Activated T-helper 2 cell treated with anti-CD3 and anti-CD28 coated beads, Interferon-gamma antibody, Interleukin-2, Interleukin-4, amounts not matched to agents 10 μg/mL and 5 μg/mL and 100 μg/mL, durations not matched to agents 14 hours and 24 hours and 36 hours (primary cell): ENCODE measurements at places on chromosomes 12 and 14. TPM values are rescaled to one million over a fixed set of nuclear protein-coding genes. Genes with fewer than 3 reads are reported as not detected.

- DNase-seq, result no peak
Measured at GRCh38 chr14:102728501-102728900, 48.7 kb upstream of the TRAF3 start.

- DNase-seq, result no peak
Measured at GRCh38 chr12:57530396-57531142, 7.9 kb downstream of the MBD6 start.

GRCh38 chr14:61296151-61296550 lies 15.0 kb upstream of the TMEM30B start:
- DNase-seq, result no peak

DNA sequence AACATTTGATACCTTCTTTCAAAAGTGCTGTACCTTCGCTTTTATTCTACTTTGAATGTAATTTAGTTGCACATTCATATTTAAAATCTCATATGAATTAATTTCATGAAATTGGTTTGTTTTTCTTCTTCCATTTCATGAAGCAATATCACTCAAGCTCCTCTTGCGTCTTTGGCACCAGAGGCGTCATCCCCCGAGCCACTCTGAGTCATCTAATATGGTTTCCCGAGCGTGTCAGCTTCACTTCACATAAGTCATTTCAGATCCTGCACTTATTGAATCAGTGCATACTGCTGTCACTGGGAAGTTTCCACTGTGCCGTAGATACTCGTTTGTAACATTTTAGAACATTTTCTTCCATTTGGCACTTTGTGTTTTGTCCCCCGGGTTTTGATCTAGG lies 105.6 kb downstream of the SLC25A47 start:
- DNase-seq, result no peak

DNA sequence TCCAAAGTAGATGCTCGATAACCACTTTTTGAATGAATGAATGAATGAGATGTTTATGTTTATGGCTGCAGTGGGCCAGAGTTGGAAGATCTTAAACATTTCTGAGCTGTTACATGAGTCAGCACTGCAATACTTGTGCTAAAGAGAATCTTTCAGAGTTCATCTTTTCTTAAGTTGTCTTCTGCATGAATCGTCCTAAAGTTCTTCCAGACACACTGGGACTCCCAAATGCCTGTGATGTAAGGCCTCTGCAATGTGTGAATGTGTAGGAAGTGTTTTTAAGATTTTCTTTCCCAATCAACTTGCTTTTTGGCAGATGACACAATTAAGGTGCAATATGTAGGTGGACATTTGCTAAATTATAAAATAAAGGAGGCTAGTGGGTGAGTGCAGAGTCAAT lies 50.3 kb upstream of the TRIM9 start:
- DNase-seq, result no peak

DNA sequence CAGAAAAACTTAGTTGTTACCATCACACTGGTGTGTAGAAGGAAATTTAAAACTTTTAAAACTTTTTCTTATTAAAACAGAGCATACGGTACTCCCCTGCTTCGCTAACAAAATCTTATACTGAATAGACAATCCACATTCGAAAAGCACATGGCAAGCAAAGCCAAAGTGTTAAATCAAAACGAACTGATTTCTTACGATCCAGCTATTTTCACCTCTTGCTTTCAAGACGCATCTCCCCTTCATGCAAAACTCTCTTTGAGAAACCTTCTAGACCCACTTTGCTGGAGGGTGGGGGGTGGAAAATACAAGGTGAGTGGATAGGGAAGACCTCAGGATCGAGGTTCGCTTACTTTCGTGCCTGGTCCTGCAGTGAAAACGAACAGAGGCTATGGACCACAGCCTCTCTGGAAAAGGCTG lies 328 bp downstream of the INTS13 start:
- DNase-seq, result no peak

GRCh38 chr12:114658002-114658441 lies 26.0 kb downstream of the TBX3 start:
- DNase-seq, result no peak

- DNase-seq, result no peak
Measured at GRCh38 chr14:79369359-79370332, 841.7 kb downstream of the DIO2 start.

DNA sequence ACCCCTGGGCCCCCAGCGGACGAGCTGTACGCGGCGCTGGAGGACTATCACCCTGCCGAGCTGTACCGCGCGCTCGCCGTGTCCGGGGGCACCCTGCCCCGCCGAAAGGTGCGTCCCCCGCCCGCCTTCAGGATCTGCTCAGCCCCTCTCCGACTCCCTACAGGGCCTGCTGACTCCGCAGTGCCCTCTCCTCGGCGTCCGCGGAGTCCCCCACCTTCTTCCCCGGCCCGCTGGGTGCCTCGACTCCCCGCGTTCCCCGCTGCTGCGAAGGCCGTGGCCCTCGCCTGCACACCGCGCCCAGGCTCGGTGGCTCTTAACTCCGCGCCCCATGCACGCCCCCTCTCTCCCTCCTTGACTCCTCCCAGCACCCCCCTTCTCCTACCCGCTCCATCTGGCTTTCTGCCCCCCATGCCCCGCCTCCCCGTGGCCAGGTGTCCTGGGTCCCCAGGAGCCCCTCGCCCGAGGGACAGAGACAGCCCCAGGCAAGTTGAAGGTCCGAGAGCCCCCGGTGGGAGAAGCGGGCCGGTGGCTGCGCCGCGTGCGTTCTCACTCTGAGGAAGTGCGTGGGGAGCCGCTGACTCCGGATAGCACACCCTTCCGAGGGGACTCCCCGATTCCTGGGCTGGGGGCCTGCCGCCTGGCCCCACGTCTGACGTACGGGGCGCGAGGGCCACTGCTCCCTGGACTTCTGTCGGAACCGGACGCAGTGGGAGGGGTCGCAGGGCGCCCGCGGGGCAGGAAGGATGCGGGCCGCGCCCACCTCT lies 594 bp downstream of the TAMALIN start:
- no peak for DNase-seq

- DNase-seq, result no peak
Measured at GRCh38 chr12:121334513-121335343, 17.5 kb downstream of the ANAPC5 start.

DNA sequence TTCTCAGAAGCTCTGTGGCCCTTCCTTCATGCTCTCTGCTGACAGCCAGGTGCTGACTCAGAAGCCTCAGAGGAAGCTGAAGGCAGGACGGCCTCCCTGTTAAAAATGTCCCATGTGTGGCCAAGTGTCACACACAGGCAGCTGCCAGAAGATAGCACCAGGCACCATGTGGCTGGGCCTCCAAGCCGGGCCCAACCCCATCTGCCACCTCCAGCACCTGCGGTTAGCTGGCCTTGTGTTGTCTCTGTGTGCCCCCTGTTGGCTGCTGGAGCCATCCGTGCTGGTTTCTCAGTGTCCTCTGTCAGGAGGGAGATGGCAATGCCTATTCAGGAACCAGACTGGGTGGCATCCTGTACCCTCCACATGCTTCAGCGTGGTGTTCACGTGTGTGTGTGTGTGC lies 63.2 kb downstream of the TSPAN11 start:
- no peak for DNase-seq

- no peak for DNase-seq
Measured at GRCh38 chr12:34290381-34290995, 268.2 kb downstream of the ALG10 start.

DNA sequence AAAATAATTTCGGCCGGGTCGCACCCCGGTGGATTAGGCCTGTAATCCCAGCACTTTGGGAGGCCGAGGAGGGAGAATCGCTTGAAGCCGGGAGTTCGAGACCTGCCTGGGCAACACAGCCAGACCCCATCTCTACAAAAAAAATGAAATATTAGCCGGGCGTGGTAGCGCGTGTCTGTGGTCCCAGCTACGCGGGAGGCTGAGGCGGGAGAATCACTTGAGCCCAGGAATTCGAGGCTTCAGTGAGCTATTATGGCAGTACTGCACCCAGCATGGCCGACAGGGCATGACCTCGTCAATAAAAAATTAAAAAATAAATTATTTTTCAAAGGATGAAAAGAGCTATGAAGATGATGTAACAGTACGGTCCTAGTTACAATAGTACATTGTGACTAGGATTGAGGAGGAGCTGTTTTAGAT lies 523 bp downstream of the GTF2H3 start:
- no peak for DNase-seq

- DNase-seq, result no peak
Measured at GRCh38 chr12:68036642-68037041, 47.4 kb downstream of the IFNG-AS1 start.

GRCh38 chr14:50103558-50103957 lies 12.8 kb downstream of the VCPKMT start:
- no peak for DNase-seq

DNA sequence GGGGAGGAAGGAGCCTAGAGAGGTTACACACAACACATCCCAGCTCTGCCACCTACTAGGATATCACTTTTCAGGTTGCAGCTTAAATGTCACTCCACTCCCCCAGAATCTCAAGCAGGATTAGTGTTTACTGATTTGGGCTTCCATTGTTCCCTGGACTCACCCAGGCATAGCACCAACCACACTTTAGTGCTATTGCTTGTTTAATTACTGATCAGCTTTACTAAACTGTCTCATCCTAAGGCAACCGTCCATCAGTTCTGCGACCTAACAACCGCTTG lies 6.1 kb upstream of the KRT18 start:
- no peak for DNase-seq

- no peak for DNase-seq
Measured at GRCh38 chr14:81208489-81208888, 12.3 kb downstream of the GTF2A1 start.

DNA sequence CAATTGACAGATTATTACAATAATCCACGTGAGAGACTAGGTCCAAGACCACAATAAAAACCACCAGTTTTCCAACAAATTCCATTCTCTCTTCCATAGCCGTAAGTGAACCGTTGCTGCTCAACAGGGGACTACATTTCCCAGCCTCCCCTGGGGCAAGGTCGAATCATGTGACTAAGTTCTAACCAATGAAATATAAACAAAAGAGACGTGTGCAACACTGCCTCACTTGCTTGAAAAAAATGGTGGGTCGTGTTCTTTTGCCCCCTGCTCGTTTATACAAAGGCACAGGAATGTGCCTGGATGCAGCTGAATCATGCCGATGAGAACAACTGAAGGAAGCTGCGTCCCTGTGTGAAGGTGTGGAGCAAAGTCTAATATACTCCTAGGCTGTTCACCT lies 51.1 kb downstream of the HSPB8 start:
- no peak for DNase-seq

DNA sequence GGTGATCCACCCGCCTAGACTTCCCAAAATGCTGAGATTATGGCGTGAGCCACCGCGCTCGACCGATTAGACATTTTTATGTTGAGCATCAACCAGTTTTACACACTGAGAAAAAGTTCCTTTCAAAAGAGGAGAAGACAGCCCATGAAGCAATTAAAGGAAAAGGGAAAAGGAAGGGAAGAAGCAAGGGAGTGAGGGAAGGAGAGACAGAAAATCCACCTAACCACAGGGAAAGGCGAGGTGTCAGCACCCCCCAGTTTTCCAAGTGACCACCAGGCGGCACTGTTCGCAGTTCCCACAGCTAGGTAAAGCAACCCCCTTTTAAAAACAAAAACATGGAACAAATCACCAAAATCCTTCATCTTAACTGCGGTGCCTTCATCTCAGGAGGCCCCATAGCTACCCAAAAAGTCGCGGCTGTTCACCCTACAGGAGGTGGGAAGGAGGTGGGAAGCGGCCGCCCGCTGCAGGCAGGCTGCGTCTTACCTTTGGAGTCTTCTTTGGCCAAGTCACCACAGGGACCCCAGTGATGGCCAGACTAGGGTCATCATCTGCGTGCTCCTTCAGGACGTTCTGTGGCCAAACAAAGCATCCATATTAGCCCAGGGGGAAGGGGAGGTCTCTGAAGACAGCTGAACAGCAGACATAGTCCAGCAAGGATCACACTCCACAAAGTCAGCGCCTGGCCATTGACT lies 86.6 kb downstream of the KDM2B start:
- peak; percentile 28 for DNase-seq

DNA sequence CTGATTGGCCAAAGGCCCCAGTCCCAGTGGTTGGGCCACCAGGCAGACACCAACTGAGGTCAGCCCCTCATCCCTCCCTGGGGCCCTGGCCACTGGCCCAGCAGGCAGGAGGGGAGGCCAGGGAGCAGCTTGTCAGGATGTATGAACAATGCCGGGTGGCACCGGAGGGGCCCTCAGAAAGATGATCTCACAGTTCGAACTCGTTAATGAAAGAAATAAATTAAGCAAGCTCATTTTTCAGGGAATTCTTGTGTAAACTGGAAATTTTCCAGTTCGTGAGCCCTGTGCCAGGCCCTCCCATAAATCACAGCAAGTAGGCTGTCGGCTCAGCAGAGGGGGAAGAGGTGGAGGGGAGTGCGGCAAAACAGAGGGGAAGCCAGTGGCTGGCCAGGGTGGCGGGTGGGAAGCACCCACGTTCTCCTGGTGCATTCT lies 177.0 kb upstream of the VASH1 start:
- no peak for DNase-seq

DNA sequence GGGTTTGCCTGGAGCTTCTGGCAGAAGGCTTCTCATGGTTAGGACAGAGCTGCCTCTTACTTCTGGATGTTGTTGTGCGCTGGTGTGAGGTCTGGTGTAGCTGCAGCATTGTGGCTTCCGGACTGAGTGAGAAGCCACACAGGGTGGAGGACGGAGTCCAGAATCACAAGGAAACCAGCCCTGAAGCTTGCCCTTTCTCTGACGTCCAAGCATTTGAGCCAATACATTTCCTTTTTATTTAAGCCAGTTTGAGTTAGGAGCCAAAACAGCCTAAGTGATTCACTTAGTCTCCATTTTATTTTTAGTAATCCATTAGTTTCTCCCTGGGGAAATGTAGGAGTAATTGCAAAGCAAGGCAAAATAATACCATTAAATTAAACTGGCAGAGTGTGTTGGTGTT lies 402.4 kb upstream of the RGS6 start:
- DNase-seq, result no peak

- DNase-seq, result no peak
Measured at GRCh38 chr12:124450376-124450750, 117.0 kb downstream of the NCOR2 start.

The TMEM52B gene
- not detected in 2 replicates for total RNA-seq

The NKX2-1 gene
- not detected in 2 replicates for total RNA-seq

The KLRC2 gene
- total RNA-seq, result 0.25 and 0.39 TPM in 2 replicates

The KRT4 gene
- total RNA-seq, result not detected in 2 replicates

The RASSF8 gene
- 0.16 and 0.28 TPM in 2 replicates for total RNA-seq

The TSPAN11 gene
- total RNA-seq, result not detected in 2 replicates

The CELA1 gene
- total RNA-seq, result not detected in 2 replicates

The TMCC3 gene
- 0.05 and 0.14 TPM in 2 replicates for total RNA-seq

The ZBTB1 gene
- total RNA-seq, result 51.1 and 52.8 TPM in 2 replicates

The PDE3A gene
- total RNA-seq, result 0.07 and 0.14 TPM in 2 replicates

The HOXC12 gene
- not detected in 2 replicates for total RNA-seq

The CMA1 gene
- total RNA-seq, result 0.25 TPM in 1 of 2 replicates, not detected in the other

The TGM1 gene
- 3.4 and 4.4 TPM in 2 replicates for total RNA-seq

The P2RX2 gene
- not detected in 2 replicates for total RNA-seq

The SLC10A1 gene
- not detected in 2 replicates for total RNA-seq
